ENCODE measurements at places on chromosomes 7 and 10.

GRCh38 chr10:23516530-23516929 lies 77.7 kb downstream of the OTUD1 start:
- DNase-seq: no peak

- no peak for DNase-seq
Observed at GRCh38 chr7:94396596-94396995, 1.9 kb downstream of the COL1A2 start.

GRCh38 chr7:151383638-151384351 lies 26.0 kb downstream of the WDR86 start:
- no peak for DNase-seq

GRCh38 chr7:112022128-112022527 lies 184.1 kb downstream of the DOCK4 start:
- no peak for DNase-seq

- DNase-seq: no peak
Observed at GRCh38 chr10:101558204-101558603, 29.9 kb downstream of the POLL start.

DNA sequence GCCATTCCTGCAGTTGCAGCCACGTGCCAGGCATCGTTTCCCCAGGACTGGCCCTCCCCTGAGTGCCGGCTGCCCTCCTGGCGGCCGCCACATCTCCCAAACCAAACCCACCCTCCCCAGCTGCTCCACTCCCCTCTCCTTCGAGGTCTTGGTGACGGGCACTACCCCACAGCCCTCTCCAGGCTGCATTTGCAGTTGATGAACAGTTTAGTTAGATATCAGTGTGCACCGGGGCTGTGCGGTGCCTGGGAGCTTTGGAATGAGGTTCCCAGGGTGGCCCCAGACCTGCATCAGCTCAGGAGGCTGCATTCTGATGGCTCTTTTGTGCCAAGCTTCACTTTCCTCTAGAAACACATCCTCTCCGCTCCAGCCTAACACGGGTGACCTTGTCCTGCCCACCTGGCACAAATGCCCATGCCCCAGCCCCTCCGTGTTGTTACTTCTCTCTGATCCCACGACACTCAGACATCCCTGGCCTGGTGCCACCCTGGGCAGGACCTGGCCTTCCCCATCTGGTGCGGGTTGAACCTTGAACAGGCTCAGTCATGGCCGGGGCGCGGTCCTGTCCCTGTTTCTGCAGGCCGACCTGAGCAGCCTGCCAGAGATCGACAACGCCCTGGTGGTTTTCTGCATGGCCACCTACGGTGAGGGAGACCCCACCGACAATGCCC lies 14.5 kb downstream of the TMEM120A start:
- no peak for DNase-seq

- DNase-seq: no peak
Observed at GRCh38 chr7:11181590-11181989, 207.9 kb downstream of the PHF14 start.

GRCh38 chr7:5533821-5534367 lies 110.3 kb upstream of the TNRC18 start:
- no peak for DNase-seq

- DNase-seq: peak; percentile 84
Observed at GRCh38 chr10:13348216-13349017, at the start of gene SEPHS1. Gene SEPHS1 (minus strand): TSS chr10:13348293. CDS start chr10:13344950, 3,343 bp downstream.

DNA sequence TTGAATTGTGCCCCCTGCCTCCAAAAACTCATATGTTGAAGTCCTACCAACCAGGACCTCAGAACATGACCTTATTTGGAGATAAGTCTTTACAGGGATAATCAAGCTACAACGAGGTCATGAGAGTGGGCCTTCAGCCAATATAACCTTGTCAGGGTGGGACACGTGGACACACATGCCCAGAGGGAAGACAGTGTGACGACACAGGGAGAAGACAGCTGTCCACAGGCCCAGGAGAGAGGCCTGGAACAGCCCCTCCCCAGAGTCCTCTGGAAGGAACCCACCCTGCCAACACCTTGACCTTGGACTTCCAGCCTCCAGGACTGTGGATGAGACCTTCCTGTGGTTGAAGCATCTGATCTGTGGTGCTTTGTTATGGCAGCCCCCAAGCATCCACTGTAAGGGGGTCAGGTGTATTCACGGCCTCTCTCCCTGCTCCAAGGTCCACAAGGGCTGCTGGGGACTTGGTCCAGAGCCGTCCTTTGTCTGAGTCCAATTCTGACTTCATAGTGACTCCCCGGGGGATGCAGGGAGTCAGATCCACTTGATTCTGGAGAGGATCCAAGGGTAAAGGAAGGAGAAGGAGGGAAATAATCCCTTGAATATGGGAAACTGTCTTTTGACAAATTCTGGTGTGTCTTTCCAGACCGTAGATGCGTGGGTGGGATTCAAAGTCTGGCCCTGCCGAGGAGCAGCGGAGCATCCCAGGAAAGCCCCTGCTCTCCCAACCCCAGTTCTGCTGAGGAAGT lies 7.0 kb downstream of the CALML3 start:
- no peak for DNase-seq

DNA sequence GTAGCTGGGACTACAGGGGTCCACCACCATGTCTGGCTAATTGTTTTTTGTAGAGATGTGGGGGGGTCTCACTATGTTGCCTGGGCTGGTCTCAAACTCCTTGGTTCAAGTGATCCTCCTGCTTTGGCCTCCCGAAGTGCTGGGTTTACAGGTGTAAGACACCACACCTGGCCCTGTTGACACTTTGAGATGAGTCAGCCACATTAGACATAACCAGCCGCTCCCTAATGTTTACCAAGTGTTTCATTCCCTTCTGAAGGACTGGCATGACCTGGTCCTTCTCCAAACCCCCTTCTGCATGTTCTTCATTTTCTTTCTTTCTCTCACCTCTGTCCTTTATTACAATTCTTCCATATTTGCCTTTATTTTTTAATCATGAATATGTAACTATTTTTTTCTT lies 67.8 kb downstream of the TAF3 start:
- DNase-seq: no peak

DNA sequence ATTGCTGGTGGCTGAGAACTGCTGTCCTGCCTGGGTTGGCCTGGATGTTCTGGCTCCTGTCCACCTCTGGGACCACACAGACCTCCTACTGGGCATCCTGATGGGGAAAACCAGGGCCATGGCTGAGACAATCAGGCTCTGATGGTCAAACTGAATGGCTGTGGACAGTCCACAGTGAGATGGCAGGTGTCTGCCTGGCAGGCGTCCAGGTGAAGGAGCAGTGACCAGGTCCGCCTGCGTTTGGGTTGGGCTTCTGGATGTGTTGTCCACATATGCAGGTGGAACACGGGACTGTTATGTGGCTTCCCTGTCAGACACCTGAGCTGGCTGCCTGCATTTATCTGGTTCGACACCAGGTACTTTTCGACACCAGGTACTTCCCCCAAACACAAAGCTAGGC lies 241.7 kb downstream of the BUB3 start:
- DNase-seq: no peak

GRCh38 chr10:76738991-76739390 lies 898.6 kb downstream of the KCNMA1 start:
- no peak for DNase-seq

DNA sequence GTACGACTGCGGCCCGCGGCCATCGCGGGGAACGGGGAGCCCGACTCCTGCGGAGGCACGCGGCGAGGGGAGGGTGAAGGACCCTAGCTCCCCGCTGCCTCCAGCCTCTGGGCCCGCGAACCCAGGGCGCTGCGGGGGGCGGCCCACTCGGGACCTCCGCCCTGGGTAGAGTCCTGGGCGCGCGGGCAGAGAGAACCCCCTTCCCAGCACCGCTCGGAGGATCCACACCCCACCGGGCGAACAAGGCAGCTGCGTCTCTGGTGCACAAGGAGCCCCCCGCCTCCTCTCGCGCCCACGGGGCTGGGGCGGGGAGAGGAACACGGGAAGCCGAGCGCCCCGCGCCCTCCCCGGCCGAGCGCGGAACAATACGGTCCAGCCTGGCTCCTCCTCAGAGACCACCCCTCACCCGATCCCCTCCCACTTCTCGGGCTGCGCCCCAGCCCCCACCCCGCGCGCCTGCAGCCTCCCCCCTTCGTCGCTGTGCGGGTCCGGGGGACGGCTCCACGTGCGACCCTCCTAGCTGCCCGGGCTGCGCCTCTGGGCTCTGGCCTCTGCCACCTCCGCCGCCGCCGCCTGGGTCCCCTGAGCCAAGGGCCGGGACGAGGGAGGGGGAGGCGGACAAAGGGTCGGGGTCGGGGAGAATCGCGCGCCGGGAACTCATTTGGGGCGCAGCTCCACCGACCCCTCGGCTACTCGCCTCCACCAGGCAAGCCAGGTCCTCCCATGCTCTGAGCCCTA lies at the start of gene WDR86:
TSS of gene WDR86 (minus strand) at position 372 of the 738 bp plus-strand sequence. CDS start 449 bp downstream, outside the sequence.
- no peak for DNase-seq

GRCh38 chr7:22117222-22117621 lies 171.5 kb upstream of the CDCA7L start:
- DNase-seq: no peak

DNA sequence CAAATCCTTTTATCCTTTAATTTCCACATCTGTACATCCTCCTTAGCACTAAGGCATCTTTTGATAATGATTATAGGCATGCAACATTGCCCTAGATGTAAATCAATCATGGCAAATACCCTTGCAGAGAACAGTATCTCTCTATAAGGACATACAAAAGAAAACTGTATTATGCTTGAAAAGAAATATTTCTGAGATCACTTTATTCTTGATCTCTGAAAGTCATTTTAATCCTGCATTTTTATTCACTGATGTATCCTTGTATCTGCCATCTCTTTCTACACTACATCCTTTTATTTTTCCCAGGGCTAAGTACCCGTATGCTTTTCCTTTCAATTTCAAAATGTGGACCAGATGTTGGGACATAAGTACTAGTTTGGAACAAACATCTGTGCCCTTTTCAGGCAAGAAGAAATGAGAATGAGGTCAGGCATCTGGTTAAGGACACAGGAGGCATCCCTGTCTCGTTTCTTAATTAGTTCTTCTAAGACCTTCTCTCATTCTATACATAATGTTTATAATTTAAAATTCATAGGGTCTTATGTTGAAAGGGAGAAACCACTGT lies 338.6 kb downstream of the CNTNAP2 start:
- DNase-seq: no peak

DNA sequence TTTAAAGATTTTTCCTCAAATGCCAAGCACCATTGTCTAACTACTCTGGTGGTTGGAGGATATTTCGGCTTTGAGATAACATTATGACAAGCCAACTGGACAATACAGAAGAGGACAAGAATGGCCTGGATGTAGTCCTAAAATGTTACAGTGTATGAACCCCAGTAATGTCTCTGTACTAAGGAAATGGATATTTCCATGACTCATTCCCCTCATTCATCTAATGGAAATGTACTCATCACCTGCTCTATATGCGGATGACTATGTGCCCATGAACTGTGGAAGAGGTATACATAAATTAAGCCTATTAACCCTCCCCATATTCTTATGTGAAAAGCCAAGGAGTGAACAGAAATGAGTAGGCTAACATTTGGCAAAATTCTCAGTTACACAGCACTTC lies 207.9 kb downstream of the CACNA2D1 start:
- no peak for DNase-seq

GRCh38 chr10:5485948-5486852 lies 13.2 kb downstream of the CALML5 start:
- DNase-seq: no peak

- no peak for DNase-seq
Observed at GRCh38 chr7:151472644-151473380, 32.9 kb upstream of the CRYGN start.

- no peak for DNase-seq
Observed at GRCh38 chr10:77400033-77400432, 237.6 kb downstream of the KCNMA1 start.

- DNase-seq: no peak
Observed at GRCh38 chr7:94109556-94109955, 105.4 kb upstream of the BET1 start.

- DNase-seq: no peak
Observed at GRCh38 chr7:979886-980571, 3.0 kb upstream of the CYP2W1 start.

DNA sequence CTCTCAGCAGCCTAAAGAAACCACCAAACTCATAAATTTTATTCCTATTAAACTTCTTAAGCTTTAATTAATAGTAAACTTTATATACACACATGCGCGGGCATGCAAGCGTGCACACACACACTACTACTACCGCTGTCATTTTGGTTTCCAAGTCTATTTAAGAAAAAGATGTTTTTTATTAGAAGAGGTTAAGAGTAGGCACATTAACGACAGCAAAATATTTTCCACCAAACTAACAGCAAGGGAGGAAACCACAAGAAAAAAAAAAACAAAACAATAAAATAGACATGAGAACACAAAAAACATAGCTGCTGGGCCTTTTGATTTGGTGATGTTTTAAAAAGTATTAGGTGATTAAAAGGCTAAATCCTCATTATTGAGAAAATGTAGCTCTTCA lies 28.6 kb downstream of the RTKN2 start:
- DNase-seq: no peak

- no peak for DNase-seq
Observed at GRCh38 chr10:777913-778479, 88.5 kb upstream of the DIP2C start.

DNA sequence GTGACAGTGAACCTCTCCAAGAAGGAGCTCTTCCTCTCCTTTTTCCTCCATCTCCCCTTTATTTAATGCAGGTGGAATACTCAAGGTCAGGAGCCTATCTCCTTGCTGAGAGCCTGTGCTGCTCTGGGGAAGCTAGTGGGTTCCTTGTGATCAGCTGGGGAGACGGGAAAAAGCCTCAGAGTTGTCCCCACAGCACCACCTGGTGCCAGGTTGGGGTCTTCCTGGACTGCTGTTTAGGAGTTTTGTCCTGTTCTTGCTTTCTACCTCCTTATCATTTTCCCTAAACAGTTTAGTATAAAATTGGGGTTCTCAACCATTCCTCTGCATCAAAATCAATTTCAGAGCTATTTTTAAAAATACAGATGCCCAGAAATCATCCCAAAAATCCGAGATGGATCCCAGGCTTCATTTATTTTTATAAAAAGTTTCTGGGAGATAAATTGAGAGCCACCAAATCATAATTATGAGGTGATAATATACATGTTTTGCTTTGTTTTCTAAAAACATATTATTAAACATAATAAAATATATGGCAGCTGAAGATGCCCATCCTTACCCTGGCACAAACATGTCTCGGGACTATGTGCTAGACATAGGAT lies 44.3 kb downstream of the MACC1 start:
- DNase-seq: peak; percentile 3

GRCh38 chr7:150903606-150904005 lies 51.3 kb downstream of the AOC1 start:
- no peak for DNase-seq

DNA sequence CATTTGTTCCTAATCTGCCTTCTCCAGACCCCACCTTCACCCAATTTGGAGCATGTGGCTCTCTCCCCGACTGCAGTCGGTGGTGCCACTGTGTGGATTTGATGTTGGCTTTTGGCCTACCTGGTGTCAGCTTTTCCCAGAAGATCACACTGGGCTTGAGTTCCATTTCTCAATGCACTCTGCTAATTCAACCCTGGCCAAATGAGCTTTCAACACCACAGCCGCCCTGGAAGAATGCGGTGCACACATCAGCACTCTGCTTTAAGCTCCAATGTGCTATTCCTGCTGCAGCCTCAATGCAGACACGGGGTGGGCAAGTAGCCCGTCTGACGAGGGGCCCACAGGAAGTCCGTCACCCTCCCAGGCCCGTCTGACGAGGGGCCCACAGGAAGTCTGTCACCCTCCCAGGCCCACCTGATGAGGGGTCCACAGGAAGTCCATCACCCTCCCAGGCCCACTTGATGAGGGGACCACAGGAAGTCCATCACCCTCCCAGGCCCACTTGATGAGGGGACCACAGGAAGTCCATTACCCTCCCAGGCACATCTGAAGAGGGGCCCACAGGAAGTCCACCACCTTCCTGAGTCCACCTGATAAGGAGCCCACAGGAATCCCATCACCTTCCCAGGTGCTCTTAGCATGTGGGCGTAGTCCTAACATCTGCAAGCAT lies 64.4 kb downstream of the ASB13 start:
- DNase-seq: no peak

- no peak for DNase-seq
Observed at GRCh38 chr10:16341637-16342036, 95.2 kb upstream of the PTER start.

Data from activated T-cell treated with anti-CD3 and anti-CD28 coated beads for 48 hours (primary cell).